Breast epithelium (tissue), 4 donors: ENCODE measurements at places on chromosomes 1 and 21. TPM values are rescaled to one million over a fixed set of nuclear protein-coding genes. Genes with fewer than 3 reads are reported as not detected.
A peak's percentile ranks its signal among the peaks of the same experiment; 100 is the strongest.

DNA sequence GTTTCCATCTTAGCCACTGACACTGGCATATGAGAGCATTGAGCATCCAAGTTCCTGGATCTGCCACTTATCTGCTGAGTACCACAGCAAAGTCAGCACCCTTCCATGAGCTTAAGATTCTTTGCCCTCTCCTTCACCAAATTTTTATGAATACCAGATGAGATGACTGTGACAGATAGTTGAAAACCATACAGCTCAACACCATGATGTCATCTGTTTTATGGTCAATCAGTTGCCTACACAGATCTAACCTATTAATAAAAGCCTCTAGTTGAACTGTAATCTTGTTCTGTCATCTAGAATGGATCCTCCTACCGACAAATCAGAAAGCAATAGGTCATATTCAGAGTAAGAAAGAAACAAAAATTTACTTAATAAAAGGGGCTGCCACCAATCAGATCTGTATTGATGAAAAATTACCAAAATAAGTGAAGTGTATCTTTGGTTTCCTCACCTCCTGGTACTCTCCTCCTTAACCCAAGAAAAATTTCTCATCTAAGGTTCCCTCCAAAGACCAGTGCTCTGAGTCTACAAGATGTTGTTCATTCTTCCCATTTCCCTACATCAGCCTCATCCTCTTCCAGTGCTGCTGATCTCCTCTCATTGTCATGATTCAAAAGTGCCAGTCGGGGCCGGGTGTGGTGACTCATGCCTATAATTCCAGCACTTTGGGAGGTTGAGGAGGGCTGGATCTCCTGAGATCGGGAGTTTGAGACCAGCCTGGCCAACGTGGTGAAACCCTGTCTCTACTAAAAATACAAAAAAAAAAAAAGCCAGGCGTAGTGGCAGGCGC, 138.8 kb upstream of the CTTNBP2NL start:
- no peak overlapping the region for H3K27ac ChIP-seq
- no peak overlapping the region for H3K4me3 ChIP-seq
- no peak for DNase-seq

GRCh38 chr1:151326619-151327222, 495 bp downstream of the PI4KB start:
- DNase-seq: no peak
- no peaks in the 10 kb centered on the region for H3K27me3 ChIP-seq
- H3K27ac ChIP-seq: peak overlapping the region; percentile 89

- no peaks in the 10 kb centered on the region for H3K27me3 ChIP-seq
- no peak overlapping the region for H3K4me3 ChIP-seq
- no peak for DNase-seq
- H3K4me1 ChIP-seq: no peaks in the 10 kb centered on the region
Measured at GRCh38 chr1:193589597-193590040, 403.2 kb upstream of the B3GALT2 start.

- H3K4me1 ChIP-seq: no peaks in the 10 kb centered on the region
- no peak overlapping the region for H3K4me3 ChIP-seq
- H3K36me3 ChIP-seq: no peaks in the 10 kb centered on the region
- no peaks in the 10 kb centered on the region for H3K27me3 ChIP-seq
- no peak overlapping the region for H3K27ac ChIP-seq
- no peak for DNase-seq
Measured at GRCh38 chr1:15957221-15958095, 18.4 kb downstream of the ZBTB17 start.

The FMN2 gene
- 0.80 TPM for total RNA-seq

GRCh38 chr1:5962265-5963105, 29.7 kb downstream of the NPHP4 start:
- DNase-seq: no peak
- H3K4me1 ChIP-seq: no peaks in the 10 kb centered on the region
- H3K27me3 ChIP-seq: no peaks in the 10 kb centered on the region
- H3K27ac ChIP-seq: no peak overlapping the region

DNA sequence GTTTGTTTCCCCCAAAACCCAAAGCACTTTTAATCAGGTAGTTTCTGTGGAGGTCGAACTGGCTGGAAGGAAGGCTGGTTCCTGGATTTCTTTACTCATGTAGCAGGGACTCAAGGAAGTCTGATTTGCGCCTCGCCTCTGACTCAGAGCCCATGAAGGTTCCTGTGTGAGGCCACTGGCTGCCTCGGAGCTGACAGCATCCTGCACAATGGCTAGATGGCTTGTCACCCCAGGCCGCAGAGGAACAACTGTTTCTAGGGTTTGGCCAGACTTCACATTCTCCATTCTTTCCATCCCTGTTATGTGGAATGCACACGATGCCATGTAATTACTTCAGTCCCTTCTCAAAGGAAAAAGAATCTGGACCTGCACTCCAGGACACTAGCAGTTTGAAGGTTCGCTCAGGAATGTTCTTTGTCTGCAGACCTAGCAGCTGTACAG, 39.1 kb upstream of the PRSS38 start:
- H3K4me3 ChIP-seq: no peak overlapping the region
- H3K36me3 ChIP-seq: no peaks in the 10 kb centered on the region
- no peaks in the 10 kb centered on the region for H3K4me1 ChIP-seq
- H3K27me3 ChIP-seq: no peaks in the 10 kb centered on the region
- no peak overlapping the region for H3K27ac ChIP-seq
- no peak for DNase-seq
